Thymus (tissue), 14 donors: ENCODE measurements at places on chromosomes 5 and 9.

DNA sequence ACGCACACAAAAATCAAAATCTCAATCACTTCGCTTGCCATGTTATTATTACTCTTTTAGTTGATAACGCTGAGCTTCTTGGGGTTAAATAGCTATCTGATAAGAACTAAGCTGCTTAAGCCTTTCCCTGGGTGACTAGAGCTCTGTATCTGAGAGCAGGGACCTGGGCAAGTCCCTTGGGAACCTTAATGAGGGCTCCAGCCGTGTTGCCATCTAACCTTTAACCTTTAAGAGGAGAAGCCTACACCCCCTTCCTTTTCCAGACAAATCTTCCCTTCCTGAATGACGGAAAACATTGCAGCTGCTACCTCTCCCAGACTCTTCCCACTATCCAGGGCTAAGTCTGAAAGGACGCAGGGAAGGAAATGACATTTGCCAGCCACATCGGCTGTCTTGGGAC, 216.5 kb upstream of the RAI14 start:
- DNase-seq, result no peak

DNA sequence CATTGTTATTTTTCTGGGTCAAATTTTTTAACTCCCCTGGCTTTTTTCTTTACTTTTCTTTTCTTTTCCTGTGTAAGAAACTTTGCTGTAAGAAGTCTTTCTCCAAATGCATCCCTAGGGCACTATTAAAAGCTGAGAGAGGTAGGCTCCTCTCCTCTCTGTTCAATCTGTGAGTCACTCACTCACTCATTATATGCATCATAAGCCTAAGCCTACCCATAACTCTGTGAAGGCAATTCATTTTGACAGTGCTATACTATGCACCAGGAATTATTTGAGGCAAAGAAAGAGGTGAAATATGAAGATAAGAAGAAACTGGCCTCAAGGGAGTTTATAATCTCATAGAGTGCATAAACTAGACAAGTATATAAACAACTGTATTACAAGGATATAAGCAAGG, 67.9 kb upstream of the PRR16 start:
- DNase-seq, result no peak

DNA sequence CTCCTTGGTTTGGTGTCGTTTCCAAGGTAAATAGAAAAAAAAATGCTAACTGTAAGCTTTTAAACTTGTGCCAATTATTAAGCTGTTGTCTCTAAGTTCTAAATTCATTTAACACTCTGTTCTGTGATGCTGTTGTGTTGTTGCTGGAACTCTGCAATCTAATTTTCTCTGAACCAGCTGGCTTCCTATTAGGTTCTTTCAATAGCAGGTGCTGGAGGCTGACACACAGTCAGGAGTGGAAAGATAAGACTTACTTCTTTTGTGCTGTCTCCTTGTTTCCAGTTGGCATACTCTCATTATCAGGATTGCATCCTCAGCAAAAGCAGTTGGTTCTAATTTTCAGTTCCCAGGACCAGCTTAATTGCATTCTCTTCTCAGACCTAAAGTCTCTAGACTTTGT, 1252.6 kb upstream of the NUDT12 start:
- DNase-seq, result no peak

GRCh38 chr5:21807953-21808352, 1045.2 kb downstream of the CDH12 start:
- DNase-seq, result no peak
